ENCODE measurements at places on chromosomes 5 and 9.

DNA sequence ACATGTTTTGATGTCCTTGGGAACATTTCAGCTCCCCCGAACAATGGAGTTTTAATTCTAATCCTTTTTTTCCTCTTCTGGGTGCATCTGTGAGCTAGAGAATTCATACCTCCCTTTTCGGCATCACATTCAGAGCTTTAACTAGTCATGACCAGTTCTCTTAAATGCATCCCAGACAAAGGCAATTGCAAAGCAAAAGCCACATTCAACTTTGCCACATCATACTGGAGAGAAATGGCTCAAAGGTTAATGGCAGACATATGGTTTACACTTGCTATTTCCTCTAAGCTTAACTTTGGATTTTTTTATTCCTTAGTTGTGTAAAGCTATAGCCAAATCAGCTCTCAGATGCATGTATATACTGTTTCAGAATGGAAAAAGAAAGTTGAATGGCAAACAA lies 153.3 kb downstream of the ESM1 start:
- DNase-seq, result no peak

DNA sequence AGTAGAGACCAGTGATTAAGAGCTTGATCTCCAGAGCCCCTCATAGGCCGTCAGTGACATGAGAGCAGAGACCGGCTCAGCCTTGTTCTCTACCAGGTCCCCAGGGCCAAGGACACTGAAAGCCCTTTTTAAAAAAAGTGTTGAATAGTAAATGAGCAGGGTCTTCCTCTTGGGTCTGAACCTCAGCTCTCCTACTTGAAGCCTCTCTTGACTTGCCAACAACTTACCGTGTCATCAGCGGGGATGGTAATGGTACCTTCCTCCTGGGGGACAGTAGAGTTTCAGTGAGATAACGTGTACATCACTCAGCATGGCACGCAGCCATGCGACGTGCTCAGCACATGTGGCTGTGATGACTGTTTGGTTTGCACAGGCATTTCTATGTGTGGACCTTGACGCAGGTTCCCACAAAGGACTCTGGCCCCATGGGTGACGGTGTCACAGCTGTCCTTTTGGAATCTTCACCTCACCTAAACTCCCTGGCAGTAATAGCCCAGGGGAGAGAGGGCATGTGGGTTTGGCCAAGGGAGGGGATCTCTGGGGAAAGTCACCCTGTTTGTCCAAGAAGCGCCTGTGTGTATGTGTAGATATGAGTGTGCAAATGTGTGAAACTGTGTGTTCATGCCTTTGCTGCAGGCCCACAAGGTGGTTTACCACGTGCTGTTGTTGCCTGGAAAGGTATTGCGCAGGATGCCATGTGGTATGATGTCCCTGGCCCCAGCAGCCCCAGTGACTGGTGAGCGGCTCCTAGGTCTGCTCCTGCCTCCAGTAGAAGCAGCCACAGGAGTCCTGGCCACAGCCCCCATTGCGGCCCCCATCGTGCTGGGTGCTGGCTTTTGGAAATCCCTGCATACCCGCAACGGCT lies 18.7 kb downstream of the ERGIC1 start:
- no peak for DNase-seq

GRCh38 chr5:172670005-172670402 lies 28.9 kb downstream of the NEURL1B start:
- DNase-seq, result no peak

DNA sequence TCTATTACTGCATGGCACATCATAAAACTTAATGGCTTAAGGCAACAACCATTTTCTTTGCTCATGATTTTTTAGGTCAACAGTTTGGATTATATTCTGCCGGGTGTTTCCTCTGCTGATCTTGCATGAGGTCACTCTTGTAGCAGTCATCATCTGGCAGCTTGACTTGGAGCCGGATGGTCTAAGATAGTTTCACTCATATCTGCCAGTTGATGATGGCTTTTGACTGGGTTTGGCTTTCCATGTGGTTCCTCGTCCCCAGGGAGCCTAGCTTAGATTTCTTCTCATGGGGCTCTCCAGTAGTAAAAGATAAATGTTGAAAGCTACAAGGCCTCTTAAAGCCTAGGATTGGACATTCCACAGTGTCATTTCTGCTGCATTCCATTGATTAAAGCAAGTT lies 27.4 kb downstream of the LNPEP start:
- DNase-seq, result no peak

DNA sequence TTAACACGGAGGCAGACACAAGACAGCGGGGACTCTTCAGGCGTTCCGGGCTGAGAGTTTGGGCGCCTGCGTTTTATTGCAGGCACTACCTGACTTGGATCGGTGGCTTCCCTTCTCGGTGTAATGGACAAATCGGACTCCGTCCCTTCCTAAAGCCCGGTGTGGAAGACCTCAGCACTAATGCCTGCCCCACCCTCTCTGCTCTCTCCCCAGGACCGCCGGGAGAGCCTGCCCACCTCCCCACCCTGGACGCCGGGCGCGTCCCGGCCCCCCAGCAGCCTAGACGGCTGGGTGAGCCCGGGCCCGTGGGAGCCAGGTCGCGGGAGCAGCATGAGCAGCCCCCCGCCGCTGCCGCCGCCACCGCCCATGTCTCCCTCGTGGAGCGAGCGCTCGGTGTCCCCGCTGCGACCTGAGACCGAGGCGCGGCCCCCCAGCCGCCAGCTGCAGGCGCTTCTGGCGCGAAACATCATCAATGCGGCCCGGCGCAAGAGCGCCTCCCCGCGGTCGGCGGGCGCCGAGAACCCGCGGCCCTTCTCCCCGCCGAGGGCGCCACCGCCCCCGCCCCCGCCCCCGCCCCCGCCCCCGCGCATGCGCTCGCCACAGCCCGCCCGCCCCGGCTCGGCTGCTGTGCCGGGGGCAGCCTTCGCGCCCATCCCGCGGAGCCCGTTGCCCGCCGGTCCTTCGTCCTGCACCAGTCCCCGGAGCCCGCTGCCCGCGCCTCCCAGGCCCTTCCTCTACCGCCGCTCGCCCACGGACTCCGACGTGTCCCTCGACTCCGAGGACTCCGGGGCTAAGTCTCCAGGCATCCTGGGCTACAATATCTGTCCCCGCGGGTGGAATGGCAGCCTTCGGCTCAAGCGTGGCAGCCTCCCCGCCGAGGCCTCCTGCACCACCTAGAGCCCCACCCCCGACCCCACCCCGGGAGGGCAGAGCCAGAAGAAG lies 4.6 kb upstream of the MYOZ3 start:
- DNase-seq, result peak; percentile 49

GRCh38 chr5:93589152-93589828 lies 6.3 kb downstream of the NR2F1 start:
- DNase-seq, result no peak

DNA sequence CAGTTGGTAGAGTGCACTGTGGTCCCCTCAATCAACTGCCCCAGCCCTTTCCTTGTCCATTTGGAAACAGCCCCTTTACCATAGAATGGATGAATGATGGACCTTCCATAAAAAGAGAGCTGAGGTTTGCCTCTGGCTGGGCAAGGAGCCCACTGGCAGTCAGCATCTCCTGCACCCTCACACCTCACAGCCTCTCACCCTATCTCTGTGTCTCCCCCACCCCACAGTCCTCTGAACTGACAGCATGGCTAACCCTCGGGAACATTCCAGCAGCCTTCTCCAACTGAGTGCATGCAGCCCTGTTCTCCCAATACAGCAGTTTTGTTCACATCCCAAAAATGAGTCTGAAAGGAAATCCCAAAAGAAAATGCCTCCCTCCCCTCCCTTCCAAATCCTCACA lies 51.7 kb downstream of the RETREG1 start:
- DNase-seq, result no peak

DNA sequence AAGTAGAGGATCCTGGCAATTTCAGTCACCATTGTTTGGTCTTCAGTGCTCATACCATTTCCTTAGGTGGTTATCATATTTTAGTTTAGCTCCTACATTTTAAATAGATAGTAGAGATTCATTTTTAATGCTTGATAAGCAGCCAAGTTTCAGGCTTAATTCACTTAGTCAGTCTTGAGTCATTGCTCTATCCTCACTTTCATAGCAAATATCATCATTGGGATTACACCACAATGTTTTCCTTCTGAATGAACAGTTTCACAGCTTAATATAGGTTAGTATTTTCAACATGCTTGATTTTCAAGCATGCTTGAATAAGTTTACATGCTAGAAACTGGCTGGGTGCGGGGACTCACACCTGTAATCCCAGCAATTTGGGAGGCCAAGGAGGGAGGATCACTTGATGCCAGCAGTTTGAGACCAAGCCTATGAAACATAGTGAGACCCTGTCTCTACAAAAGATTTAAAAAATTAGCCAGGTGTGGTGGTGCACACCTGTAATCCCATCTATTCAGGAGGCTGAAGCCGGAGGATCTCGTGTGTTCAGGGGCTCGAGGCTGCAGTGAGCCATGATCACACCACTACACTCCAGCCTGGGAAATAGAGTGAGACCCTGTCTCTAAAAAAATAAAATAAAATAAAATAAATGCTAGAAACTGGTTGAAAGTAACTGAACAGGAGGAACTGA lies 339.9 kb downstream of the ADGRV1 start:
- DNase-seq, result no peak

GRCh38 chr9:121133104-121133816 lies 58.5 kb downstream of the CNTRL start:
- peak; percentile 13 for DNase-seq

DNA sequence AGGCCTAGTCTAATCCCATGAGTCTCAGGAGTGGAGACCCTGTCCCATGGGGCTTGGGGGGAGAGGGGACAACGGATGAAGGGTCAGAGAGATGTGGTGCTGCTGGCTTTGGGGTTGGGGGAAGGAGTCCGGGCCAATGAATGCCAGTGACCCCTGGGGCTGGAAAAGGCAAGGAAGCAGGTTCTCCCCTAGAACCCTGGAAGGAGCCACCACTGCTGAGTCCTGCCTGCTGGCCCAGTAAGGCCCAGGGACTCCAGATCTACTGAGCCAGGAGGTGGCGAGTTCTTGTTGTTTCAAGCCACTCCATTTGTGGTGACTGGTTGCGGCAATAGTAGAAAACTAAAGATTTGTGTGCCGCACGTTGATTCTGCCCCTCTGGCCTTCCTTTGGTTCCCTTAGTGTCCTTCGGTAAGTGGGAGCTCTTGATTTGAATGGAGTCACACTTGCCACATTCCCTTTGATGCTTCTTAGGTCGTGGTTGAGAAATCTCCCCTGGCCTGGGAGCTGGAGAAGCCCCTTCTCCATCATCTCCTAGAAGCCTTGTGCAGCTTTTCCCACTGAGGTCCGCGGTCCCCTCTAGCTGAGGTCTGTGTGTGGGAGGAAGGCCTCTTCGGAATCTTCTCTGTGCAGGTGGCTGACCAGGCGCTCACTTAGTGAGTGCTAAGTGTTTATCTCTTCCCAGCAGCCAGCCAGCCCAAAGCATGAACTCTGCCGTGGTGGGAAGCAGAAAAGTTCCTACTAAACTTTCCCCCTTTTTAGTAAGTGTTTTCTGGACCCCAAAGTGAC lies 9.0 kb downstream of the FCN1 start:
- no peak for DNase-seq

GRCh38 chr5:26582350-26583045 lies 455.9 kb downstream of the CDH9 start:
- no peak for DNase-seq

- no peak for DNase-seq
These were observed 10.9 kb upstream of the SOWAHA start for GRCh38 chr5:132802044-132802684.

GRCh38 chr9:121709798-121710197 lies 58.4 kb downstream of the DAB2IP start:
- DNase-seq, result no peak

- no peak for DNase-seq
These were observed 119.4 kb upstream of the PUM3 start for GRCh38 chr9:2963307-2963706.

GRCh38 chr5:143308731-143309130 lies 94.8 kb downstream of the NR3C1 start:
- no peak for DNase-seq

DNA sequence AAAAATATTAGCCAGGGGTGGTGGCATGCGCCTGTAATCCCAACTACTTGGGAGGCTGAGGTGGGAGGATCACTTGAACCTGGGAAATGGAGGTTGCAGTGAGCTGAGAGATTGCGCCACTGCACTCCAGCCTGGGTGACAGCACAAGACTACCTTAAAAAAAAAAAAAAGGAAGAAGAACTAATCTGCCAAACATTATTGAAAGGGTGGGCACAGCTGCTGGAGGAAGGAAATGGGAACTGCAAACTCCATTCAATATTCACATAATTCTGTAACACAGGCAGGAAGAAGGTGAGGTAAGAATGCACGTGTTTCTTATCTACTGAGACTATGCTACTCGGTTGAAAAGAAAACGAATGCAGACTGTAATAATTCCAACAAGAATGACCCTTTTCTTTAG lies 121.1 kb upstream of the GNA14 start:
- no peak for DNase-seq

GRCh38 chr5:9895302-9895645 lies 265.1 kb upstream of the TAS2R1 start:
- no peak for DNase-seq

- no peak for DNase-seq
These were observed 44.0 kb downstream of the TNPO1 start for GRCh38 chr5:72860499-72860898.

- no peak for DNase-seq
These were observed 122.8 kb downstream of the TMEM161B start for GRCh38 chr5:88145611-88146467.

- no peak for DNase-seq
These were observed 41.4 kb downstream of the DAB2IP start for GRCh38 chr9:121692606-121693387.

DNA sequence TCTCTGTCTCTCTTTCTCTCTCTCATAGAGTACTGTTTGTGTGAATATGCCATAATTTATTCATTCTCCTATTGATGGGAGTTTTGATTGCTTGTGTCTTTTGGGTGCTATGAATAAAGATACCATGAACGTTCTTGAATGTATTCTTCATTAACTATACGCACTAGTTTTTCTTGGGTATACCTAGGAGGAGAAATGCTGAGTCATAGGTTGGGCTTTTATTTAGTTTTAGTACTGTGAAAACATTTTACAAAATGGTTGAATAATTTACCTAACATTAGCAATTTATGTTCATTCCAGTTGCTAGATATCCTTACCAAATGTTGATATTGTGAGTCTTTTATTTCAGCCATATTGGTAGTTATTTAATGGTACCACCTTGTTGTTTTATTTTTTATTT lies 192.5 kb downstream of the NPR3 start:
- DNase-seq, result no peak

DNA sequence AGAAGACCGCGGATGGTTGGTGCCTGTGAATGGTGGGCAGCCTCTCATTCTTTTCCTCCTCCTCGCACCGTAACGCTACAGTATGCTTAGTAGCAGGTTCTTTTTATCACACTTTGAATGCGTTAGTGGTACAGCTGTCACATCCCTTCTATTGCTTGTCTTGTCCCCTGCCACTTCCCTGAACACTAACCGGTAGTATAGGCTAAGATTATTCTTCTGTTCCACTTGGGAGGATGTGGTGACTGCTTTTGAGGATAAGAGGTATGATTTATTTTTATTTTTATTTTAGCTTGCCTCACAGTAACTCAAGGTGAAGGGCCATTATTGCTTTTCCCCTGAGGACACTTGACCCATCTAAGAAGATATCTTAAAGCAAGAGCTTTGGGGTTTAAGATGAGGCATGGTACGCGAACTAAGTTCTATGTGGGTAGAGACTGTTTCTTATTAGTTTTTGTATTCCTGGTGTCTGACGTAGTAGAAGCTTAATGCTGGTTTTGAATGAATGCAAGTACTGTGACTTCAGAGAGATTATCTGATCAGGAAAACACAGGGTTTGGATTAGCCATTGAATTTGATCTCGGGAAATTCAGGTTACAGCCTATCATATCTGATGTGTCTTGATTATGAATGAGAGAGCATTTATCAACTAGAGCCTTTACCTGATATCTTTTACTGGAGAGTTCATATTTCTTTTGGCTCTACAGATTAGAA lies 951 bp downstream of the UNC13B start:
- no peak for DNase-seq
